Esophagus squamous epithelium (tissue), 5 donors: ENCODE measurements at places on chromosomes 1 and 21.

DNA sequence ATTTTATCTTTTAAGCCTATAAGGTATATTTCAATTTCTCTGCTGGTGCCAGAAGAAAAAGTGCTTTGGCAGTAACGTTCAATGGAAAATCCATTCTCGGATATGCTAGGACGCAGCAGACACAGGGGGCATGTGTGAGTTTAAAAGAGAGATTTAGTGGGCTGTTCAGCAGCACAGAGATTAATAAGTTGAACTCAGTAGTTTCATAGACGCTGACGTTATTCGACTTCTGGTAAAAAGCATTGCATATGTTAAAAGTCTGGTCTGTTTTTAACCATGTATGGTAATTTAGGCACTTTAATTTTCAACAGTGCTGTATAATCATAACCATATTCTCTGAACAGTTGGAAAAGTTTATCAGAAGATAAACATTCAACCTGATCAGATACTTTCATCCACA, 99.6 kb downstream of the ATP6V1G3 start:
- DNase-seq: no peak

DNA sequence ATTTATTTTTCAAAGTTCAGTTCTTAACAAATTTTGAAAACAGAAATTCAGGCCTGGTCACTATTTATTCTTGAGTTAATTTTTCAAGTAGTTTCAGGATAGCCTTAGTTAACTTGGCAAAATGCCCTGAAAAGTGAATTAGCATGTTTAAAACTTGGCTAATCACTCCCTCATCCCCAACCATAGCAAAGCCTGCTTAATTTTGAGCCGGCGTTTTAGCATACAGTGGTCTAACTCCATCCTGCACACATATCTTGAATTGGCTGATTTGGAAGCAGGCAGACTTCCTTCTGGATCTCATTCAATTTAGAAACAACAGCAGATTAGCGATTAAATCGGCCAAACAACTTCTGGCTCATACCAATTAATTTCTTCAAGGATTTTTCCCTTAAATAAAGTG, 439.2 kb downstream of the PTBP2 start:
- DNase-seq: no peak

GRCh38 chr1:89121641-89122040, 4.3 kb downstream of the GBP2 start:
- no peak for DNase-seq

- no peak for DNase-seq
Measured at GRCh38 chr1:203797948-203798655, 2.7 kb downstream of the ZBED6 start.

DNA sequence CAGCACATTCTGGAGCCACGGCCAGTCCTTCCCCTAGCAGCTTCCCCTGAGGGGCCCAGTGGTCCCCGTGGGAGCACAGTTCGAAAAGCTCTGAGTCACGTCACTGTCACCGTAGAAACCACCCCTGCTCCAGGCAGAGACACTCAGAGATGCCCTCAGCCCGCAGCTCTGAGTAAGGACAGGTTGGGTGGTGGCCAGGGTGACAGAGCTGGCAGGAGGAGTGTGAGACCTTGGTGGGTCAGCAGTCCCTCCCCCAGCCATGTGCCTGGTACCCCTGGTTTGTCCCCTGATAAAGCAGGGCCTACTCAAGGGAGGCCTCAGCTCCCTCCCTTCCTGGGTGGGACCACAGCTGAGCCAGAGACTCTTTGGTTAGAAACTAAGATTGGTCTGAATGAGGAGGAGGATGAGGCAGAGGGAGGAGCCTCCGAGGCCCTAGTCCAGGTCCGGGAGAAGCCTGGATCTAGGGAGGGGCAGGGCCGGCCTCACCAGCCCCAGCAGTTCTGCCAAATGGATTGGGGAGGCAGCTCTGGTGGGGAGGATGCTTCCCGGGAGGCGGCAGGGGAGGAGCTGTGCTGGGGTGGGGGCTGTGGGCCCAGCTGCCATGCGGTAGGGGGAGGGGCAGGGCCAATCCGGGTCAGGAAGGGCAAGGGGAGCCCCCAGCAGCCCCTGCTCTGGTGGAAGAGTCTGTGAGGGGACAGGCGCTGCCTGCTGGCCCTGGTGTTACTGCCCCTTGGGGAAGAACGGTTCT, 55.2 kb downstream of the SLC9A1 start:
- DNase-seq: no peak

GRCh38 chr1:41751804-41752513, 166.8 kb downstream of the HIVEP3 start:
- DNase-seq: no peak

- DNase-seq: no peak
Measured at GRCh38 chr1:114431026-114431425, 80.0 kb downstream of the TRIM33 start.

GRCh38 chr1:99232172-99232571, 32.1 kb upstream of the PLPPR4 start:
- no peak for DNase-seq

DNA sequence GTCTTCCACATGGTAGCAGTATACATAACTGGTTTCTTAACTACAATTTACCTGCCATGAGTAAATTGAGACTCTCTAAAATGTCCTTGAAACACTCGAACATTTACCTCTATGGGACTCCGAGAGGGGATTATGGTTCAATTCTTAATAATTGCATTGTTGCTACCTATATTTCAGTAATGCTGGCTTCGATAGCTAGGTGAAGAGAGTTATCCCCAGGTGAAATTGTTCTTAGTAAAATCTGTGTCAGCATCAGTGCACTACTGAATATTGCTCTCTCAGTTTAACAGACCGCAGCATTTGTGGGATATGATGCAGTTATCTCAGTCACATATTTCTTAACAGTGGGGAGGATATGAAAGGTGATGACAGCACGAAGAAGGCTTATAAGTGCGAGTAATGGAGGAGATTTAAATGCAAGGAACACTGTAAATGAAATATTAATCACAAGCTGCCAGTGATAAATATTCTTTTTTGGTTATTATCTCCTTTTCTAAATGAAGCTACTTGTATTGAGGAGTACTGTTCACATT, 801.9 kb downstream of the BRINP3 start:
- no peak for DNase-seq
